ENCODE measurements at places on chromosomes 13 and 19. TPM values are rescaled to one million over a fixed set of nuclear protein-coding genes. Genes with fewer than 3 reads are reported as not detected.

DNA sequence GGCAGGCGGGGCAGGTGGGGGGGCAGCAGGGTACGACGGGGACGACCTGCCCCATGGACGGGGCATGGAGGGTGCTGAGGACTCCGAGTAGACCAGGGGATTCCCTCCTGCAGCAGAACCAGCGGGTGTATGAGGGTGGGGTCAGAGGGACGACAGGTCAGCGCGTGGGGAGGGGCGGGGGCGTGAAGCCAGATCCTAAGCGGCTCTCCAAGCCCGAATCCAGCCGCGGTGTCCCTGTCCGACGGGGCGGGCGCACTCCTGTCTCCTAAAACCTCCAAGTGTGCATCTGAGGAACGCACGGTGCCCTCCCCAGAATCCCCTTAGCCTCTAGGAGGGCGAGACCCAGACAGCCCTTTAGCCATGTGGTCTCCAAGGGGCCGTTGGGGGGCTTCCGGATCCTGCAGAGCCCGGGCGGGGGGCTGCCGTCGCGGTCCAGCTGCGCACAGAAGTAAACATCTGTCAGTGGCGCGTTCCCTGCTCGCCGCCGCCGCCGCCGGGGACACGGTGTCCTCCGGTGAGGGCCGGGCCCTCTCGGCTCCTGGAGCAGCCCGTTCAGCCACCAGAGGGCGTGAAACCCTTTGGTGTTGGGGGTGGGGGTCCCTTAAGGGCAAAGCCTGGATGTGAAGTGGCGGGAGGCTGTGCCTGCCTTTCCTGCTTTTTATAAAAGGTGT, 730 bp downstream of the NRTN start:
- DNase-seq = peak; percentile 76

ODAD3 gene
- not detected for total RNA-seq

GRCh38 chr19:1085676-1086442, 9.3 kb downstream of the POLR2E start:
- no peak for DNase-seq

DNA sequence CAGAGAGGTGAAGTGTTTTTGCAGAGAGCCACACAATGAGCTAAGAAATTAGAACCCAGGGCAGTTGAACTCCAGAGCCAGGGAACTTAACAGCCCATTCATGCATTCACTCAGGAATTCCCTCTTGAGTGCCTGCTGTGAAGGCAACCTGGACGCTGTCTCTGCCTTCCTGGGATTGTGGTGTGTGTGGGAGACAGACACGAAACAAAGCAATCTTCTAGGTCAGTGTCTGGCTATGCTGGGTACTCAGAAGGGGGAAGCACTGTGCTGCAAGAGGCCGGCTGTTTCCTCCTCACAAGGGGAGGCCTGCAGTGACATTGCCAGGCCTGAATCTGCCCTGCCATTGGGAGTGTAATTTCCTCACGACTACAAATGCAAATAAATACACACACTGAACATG, 9.7 kb downstream of the BCKDHA start:
- DNase-seq = no peak

- peak; percentile 93 for DNase-seq
These were observed 2.0 kb downstream of the SPRY2 start for GRCh38 chr13:80338781-80339562.

- DNase-seq = no peak
These were observed 991 bp downstream of the OBI1 start for GRCh38 chr13:78657699-78658629.

DNA sequence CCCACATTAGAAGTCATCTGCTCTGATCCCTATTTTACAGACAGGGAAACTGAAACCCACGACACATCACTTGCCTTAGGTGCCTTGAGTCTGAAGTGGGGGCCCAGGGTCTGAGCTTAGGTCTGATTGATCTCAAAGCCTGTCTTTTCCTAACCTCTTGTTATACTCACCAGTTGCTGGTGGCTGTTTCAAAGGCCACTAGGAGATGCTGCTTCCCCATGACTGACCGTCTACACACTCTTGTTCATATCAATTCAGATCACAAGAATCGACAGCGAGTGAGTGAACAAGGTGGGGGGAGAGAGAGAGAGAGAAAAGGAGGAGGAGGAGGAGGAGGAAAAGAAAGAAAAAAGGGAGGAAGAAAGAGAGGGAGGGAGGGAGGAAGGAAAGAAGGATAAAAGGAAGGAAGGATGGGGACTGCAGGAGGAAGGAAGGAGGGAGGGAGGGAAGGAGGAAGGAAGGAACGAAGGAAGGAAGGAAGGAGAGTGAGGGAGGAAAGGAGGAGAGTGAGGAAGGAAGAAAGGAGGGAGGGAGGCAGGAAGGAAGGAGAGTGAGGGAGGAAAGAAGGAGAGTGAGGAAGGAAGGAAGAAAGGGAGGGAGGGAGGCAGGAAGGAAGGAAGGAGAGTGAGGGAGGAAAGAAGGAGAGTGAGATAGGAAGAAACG, 3.3 kb downstream of the OR10H1 start:
- DNase-seq = no peak

DNA sequence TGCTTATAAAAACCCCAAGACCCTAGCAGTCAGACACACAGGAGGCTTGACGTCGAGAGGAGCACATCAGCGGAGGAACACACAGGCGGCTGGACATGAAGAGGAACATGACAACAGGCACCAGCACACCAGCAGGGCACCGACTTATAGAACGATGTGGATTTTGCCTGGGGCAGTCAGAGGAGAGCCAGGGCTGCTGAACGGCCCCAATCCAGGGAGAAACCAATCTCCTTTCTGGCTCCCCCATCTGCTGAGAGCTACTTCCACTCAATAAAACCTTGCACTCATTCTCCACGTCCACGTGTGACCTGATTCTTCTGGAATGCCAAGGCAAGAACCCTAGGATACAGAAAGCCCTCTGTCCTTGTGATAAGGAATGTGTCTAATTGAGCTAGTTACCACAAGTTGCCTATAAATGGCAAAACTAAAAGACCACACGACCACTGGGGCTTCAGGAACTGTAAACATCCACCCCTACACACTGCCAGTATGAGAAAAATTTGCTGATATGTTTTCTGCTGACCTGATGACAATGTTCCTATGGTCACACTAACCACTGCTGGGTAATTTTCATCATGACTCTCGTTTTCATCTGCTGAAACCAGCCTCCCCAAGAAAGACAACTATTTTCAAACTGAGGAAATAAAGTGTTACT, 35.8 kb upstream of the CEACAM21 start:
- DNase-seq = no peak

DNA sequence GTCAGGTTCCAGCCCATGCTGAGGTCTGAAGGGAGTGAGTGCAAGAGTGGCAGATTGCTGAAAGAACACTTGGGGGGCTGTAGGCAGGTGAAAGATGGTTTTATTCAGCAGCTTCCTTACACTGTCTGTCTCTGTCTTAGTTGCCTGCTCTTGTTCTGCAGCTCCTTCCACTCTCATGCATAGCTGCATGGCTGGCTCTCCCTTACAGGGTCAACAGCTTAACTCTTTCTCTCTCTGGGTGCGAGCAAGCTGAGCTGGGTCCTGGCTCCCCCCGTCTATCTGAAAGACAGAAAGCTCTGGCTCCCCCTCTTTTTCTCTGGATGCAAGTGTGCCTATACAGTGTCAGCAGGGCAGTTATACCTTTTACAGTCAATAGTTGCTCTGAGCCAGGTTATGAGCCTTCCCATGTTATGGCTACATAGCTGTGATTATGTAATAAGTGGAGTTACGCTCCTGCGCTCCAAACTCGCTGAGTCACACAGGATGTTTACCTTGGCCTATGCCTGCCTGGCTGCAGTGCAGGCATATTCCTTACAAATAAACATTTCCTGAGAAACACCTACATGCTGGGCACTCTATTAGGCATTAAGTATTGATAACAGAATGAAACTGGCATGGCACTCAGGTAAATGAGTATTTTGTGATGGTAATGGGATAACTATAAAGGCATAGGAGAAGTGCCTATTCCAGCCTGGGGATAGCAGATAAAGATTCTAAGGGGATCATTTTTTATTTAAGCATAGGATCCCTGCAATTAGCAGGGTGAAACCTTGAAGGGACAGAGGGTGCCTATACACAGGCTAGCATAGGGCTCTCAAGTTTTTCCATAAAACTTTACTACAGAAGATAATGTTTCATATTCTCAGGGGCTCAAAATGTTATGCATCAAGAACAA, 826.9 kb upstream of the PCDH9 start:
- no peak for DNase-seq

DNA sequence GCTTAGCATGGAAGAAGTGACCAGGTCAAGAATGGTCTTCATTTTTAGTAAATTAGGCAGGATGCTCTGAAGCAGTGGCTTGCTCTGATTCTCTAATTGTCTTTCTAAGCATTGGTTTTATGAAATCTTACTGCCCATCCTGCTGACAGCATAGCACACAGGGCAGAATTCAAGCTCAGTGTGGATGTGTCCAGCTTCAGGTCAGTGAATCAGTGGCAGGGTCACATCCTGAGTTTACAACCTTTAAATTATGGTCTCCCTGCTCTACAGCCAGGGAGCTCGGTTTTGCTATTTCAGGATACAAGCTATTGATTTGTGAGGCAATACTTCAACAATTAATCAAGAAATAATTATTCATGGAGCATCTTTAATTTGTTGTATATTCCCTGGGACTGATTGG, 202.3 kb upstream of the RXFP2 start:
- no peak for DNase-seq

GRCh38 chr13:34748073-34748472, 194.0 kb upstream of the NBEA start:
- no peak for DNase-seq

CXCL17 gene
- not detected for total RNA-seq

- no peak for DNase-seq
These were observed 9.7 kb upstream of the CEBPA start for GRCh38 chr19:33312065-33312464.

- no peak for DNase-seq
These were observed 504.8 kb downstream of the SLITRK1 start for GRCh38 chr13:83377491-83377890.

DNA sequence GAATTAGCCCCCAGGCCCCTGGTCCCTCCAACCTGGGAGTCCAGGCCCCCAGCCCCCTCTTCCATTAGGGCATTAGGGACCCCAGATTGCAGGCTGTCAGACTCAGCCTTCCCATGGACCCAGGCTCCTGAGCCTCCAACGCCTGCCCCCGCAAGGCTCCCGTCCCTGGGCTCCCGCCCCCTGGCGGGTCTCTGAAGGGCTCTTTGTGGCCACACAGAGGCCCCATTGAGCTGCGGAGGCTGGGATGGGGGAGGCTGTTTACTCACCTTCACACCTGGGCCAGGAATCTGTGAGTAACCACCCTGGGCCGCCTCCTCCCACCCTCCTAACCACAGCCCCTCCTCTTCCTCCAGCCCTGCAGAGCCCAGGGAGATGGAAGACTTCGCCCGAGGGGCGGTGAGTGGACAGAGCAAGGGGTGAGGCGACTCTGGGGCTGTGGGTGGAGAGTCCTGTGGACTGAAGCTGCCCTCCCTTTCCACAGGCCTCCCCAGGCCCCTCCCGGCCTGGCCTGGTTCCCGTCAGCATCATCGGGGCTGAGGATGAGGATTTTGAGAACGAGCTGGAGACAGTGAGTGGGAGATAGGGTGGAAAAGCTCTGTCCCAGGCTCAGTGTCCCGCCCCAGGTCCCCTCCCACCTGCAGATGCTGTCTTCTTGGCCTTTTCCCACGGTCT, 4.9 kb downstream of the ARHGEF1 start:
- DNase-seq = no peak

ZNF208 gene
- total RNA-seq = not detected

- DNase-seq = no peak
These were observed 5.3 kb downstream of the RNASEH2B start for GRCh38 chr13:50914848-50915247.

COL4A1 gene
- total RNA-seq = 489 TPM

LILRB1 gene
- total RNA-seq = not detected

DNA sequence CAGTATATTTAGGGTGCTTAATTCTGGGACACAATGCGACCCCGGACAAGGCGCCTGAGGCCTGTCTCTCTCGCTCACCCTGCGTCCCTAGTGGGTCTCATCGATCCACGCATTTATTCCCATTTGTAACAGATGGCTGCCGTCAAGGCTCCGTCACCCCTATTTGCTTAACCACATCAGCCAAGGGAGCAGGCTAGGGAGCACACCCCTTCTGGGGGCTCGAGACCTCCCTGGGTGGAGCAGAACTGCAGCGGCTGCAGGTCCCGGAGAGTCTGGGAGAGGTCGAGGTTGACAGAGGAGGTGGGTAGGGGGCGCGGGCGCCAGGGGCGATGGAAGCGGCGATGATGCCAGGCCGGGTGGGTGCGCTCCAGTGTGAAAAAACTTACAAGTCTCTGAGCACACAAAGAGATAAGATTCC, 507 bp downstream of the ALG5 start:
- no peak for DNase-seq

FGF21 gene
- total RNA-seq = not detected

DNA sequence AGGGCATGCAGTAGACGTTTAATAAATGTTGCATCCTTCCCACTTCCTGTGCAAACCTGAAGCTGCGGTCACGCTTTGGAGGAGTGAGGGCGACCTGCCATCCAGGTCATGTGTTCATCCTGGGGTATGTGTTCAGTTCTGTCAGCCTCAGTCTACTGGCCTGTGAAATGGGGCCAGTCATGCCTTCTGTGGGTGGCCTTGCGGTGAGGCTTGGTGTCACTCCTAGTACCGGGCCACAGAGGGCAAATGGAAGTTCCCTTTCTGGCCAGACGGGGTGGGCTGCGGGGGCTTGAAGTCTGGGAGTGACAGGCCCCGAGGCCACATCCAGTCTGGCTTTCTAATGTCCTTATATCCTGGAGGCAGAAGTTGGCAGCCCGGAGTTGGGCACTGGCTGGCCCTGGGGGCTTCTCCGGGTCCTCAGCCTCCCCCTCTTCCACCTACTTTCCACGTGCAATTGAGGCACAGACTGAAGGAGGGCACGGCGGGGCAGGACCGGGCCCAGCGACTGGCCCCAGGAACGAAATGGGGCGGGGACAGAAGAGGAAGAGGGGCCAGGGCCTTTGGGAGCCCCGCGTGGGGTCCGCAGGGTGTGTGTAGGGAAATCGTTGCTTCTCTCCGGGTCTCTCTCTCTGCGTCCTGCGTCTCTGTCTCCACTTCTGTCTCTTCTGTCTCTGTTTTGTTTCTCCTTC, 11.1 kb downstream of the PDE4A start:
- DNase-seq = no peak

SH2D3A gene
- total RNA-seq = not detected

GRCh38 chr13:36515466-36515865, 83.2 kb downstream of the CCNA1 start:
- DNase-seq = no peak

GRK1 gene
- total RNA-seq = 0.08 TPM

GRCh38 chr19:37095859-37096258, 17.6 kb downstream of the ZNF420 start:
- DNase-seq = no peak

NLRP4 gene
- not detected for total RNA-seq

GRCh38 chr13:110168999-110169933, 137.7 kb downstream of the COL4A1 start:
- DNase-seq = no peak

DNA sequence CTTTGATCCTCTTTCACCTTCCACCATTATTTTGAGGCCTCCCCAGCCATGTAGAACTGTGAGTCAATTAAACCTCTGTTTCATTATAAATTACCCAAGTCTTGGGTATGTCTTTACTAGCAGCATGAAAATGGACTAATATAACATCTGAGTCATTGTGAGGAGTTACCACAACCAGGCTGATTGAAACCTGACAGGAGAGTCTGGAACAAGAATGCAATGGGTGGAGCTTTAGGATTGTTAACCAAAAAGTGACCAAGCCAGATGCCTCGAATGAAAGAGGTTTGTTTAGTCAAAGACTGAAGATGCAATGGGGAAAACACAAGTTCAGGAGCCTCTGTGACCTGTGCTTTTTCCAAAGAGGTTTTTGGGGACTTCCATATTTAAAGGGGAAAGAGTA, 659.0 kb downstream of the SLITRK6 start:
- no peak for DNase-seq

- no peak for DNase-seq
These were observed 23.6 kb upstream of the LSM14A start for GRCh38 chr19:34148658-34149185.

GRCh38 chr19:38809592-38810252, 3.0 kb downstream of the LGALS4 start:
- DNase-seq = no peak

Data from SJSA1 (cell line).